ENCODE measurements at places on chromosomes 16 and 17.

DNA sequence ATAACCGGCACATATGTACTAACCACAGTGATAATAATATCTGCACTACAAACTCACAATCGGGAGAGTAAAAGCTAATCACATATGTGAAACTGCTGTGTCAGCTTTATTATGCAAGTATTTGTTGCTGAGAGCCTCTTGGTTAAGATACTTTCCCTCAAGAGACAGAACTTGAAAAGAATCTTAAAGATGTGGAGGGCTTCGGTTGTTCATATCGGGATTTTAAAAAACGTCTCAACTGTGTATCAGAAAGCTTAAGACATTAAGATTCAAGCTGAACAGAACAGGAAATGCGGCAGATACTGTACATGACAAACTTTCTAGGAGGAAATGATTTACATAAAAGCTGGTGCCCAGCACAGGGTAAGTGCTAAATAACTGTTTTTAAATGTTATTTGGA lies 27.5 kb upstream of the HLF start:
- no peak for DNase-seq

- no peak for DNase-seq
Measured at GRCh38 chr16:80788027-80788426, 16.4 kb downstream of the CDYL2 start.

DNA sequence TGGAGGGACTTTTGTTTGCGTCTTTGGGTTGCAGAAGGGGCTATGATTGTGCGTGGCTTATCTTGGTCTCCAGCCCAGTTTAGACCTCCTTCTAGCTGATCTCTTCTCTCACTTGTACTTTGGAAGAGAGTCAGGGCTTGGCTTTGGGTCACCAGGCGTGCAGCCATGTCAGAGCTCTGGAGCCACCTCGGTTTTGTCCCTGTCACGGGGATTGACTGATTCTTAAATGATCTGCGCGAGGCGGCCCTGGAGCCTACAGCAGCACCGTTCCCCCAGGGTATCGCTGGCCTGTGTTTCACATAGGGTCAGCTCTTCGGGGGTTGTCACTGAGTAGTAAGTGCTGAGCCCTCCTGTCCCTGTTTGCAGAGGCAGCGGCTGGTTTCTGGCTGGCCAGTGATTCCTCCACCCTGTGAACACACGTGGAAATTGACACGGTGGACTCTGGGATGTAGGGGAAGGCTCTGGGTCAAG lies 209.8 kb upstream of the CHMP6 start:
- DNase-seq: no peak

- DNase-seq: no peak
Measured at GRCh38 chr16:81633147-81633619, 145.9 kb upstream of the PLCG2 start.

- DNase-seq: no peak
Measured at GRCh38 chr17:65005858-65006257, 50.7 kb downstream of the GNA13 start.

DNA sequence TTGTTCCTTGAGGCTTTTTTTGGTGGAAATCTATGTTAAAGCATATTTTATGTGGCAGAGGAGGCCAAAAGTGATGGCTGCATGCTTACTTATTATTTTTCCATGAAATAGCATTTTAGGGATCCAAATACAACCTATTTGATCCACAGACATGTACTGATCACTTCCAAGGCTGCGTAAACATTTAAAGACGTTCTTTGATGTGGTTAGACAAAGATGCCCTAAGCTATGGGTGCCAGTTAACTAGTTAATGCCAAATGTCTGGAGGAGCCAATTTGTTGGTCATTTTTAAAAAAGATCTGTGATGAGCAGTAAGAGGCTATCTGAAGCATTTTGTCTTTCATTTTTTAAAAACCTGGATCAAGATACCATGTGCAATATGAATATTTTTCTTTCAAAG lies 17.3 kb upstream of the PRKCA start:
- DNase-seq: no peak

DNA sequence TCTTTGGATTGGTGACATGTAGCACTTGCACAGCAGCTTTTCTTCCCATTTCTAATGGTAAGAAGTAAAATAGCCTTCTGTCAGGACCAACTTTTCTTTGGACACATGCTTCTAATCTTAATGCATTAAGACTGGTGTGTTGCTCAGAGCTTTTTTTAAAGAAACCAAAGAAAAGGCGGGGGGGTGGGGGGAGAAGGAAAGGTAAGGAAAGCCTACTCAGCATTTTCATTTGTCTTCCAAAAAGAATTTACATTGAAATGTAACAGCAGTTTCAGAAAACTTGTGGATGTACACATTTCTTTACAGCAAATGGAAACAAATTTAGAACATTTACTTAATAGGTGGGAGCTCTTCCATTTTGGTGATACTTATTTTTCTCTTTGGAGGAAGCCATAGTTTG lies 49.6 kb downstream of the NLK start:
- DNase-seq: no peak

DNA sequence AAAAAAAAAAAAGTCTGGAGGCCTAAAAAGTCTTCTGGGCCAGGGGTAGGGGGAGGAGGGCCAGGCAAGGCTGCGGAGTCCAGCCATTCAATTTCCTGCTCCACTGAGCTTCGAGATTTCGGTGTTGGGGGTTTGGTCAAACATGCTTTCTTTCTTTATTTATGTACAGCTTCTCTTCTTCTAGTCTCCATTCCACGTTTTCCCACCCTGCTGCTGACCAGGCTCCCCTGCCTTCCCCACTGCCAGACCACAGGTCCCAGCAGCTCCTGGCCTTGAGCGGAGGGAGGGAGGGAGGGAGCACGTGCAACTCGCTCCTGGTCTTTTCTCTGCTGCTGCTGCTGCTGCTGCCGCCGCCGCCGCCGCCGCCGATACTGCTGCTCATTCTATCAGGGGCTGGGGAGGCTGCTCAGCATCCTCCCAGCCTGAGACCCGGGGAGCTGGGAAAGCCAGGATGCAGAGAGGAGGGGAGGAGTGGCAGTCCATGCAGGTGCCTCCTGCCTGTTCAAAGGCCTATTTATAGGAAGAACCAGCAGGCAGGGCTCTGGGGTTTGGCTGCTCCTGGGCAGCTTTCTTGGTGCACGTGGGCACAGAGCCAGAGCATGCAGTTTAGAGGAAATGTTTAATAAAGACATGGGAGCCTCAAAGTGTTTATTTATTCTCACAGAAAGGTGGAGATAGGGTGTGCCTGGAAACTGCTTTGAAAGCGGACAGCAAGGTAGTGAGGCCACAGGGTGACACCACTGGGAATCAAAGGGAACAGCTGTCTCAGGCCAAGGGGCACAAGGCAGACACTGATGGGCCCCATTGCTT lies 23.4 kb upstream of the ZFHX3 start:
- no peak for DNase-seq

- DNase-seq: no peak
Measured at GRCh38 chr17:27882162-27882840, 10.9 kb downstream of the LYRM9 start.

GRCh38 chr17:58352596-58353388 lies 791 bp upstream of the SUPT4H1 start:
- no peak for DNase-seq

GRCh38 chr16:25134166-25134700 lies 22.7 kb downstream of the LCMT1 start:
- no peak for DNase-seq

DNA sequence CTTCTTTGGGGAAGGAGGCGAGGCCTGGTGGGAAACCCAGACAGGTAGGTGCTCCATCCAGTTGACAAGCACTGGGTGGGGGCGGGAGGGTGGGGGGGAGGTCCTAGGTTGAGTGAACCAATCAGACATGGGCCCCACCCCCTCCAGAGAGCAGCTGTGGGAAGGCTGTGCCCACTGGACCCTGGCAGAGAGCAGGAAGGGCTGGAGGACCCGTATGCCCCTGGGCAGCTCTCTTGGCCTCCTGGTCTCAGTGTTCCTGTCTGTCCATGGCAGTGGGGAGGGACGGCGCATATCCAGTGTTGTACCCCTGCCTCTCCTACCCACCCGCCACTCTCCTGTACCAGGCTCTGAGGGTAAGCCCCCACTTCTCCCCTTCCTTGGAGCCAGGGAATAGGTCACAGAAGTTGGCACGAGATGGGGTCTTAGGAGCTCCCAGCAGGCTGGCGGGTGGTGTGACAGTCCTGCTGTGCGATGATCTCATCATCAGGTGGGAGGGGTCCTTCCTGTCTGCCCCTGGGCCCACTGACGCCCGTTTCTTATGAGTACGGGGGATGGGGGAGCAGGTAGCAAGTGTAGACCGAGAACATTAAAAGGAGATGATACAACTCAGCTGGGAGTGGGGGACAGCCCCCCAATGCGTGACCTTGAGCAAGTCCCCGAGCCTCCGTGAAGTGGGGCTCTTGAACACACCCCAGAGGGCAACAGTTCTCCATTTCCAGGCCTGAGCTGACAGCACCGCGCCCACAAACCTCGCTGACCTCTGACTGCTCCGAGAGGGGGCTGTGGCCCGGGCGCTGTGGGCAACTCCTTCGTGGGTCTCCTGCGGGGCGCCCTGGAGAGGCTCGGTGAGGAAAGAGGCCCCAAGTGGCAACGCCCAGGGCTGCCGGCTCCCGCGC lies 1.2 kb upstream of the ZFPM1 start:
- no peak for DNase-seq

DNA sequence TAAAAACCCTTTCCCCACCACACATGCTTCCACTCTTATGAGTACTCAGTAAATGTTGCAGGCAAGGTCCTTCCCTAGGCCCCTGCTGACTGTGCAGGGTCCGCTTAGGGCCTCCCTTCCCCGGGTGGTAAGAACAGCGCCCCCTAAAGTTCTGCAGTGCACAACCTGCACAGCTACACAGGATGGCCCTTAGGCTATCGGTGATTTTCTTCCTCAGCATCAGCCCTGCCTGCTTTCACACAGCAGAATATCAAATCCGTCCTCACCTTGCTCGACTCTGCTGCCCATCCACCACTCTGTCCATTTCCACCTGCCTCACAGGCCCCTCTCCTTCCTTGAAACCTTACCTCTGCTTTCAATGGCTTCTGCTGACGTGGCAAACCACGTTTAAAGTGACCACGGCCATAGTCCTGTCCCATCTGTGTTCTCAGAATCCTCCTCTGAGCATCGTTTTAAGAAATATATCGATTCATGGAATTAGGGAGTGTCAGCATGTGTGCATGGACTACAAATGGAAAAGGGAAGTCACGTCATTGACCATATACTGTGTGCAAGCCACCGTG lies 51.4 kb upstream of the TMEM132E start:
- no peak for DNase-seq

GRCh38 chr17:19744492-19744891 lies 3.6 kb downstream of the ALDH3A1 start:
- DNase-seq: no peak

- no peak for DNase-seq
Measured at GRCh38 chr16:57184887-57185445, 873 bp downstream of the PSME3IP1 start.

DNA sequence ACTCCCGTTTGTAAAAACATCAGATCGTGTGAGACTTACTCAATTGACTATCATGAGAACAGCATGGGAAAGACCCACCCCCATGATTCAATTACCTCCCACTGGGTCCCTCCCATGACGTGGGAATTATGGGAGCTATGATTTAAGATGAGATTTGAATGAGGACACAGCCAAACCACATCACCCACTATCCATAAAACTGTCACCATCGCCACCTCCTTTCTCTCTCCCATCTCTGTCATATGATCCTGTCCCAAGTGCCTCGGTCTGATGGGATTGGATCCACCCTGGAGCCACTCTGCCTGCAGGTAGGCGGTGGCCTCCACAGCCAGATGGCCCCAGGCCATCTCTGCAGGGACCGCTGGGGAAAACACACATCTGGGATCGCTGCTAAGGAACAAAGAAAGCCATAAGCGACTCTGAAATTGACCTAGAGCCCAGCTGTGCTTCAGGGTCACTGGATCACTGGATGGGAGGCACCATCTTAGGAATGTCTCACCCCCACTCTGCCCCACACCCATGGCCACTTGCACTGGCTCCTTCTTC lies 61.2 kb downstream of the TMEM186 start:
- DNase-seq: no peak

- DNase-seq: no peak
Measured at GRCh38 chr17:50472286-50472685, 3.6 kb upstream of the CHAD start.

DNA sequence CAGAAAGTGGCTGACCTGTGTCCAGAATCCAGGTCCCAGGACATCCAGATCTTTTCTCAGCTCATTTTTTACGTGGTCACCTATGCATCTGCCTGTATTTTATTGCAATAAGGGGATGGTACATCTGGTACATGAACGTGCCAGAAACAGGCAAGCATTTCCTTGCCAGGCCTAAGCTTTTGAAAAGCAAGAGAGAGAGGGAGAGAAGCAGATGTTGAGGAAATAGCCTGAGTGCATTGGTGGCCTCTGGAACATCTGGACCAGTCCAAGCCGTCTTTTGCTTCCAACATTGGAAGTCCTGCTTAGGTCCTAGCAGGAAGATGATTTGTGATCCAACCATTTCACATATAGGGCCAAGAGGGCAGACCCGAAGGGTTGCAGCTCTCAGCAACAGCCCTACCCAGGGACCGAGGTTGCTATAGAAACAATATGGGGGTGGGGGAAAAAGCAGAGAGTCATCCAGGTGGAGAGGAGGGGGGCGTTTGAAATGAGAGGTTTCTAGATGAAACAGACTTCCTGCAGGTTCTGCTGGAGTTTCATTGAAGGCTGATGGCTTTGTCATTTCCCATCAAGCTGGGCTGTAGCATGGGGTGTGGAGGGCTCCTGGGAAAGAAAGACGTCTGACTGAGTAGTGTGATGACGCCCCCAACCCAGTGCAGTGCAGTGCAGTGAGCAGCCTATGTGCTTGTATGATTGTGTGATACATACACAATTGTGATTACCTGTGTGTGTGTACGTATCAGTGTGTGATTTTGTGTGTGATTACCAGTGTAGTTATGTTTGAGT lies 61.6 kb downstream of the SHISA6 start:
- no peak for DNase-seq

DNA sequence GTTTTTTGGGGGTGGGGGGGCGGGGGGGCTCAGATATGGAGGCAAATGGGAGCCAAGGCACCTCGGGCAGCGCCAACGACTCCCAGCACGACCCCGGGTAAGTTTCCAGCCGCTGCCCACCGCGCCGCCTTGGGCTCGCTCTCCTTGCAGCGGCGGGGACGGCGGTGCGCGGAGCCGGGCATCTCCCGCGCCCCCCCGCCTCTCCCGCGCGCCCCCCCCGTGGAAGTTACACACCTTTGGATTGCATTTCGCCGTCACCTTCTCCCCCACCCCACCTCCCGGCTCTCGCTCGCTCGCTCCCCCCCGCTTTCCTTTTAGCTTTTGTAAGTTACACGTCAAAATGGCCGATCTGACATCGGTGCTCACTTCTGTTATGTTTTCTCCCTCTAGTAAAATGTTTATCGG lies 387 bp downstream of the MSI2 start:
- DNase-seq: peak; percentile 18

DNA sequence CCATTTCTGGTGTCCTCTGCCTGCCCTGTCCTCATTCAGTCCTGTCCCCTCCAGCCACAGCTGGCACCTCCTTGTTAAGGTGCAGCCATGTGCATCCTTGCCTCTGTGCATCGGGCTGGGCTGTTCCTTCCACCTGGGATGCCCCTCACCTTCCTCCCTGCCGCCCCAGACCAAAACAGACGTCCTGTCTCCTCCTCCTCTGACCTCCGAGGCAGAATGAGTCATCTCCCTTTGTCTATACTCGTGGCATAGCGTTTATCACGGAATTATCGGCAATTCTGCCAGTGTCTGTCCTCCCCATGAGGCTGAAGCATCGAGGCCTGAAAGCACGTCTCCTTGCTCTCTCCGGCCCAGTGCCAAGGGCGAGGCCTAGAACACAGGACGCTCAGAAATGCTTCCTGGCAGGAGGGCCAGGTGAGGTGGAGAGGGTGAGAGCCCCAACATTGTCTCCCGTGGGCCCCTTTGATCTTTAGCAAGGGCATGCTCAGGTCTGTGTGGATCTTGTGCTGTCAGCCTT lies 4.6 kb downstream of the RAI1 start:
- DNase-seq: no peak

- no peak for DNase-seq
Measured at GRCh38 chr17:69997332-69997731, 77.7 kb upstream of the KCNJ16 start.

Measured in stimulated activated CD4-positive, alpha-beta T cell treated with anti-CD3 and anti-CD28 coated beads, Interleukin-4, amount 100 ng/mL, for 48 hours (primary cell).